Stimulated activated CD8-positive, alpha-beta memory T cell treated with anti-CD3 and anti-CD28 coated beads, Interleukin-4, amount 100 ng/mL, for 24 hours (primary cell): ENCODE measurements at places on chromosomes 7 and 10.

DNA sequence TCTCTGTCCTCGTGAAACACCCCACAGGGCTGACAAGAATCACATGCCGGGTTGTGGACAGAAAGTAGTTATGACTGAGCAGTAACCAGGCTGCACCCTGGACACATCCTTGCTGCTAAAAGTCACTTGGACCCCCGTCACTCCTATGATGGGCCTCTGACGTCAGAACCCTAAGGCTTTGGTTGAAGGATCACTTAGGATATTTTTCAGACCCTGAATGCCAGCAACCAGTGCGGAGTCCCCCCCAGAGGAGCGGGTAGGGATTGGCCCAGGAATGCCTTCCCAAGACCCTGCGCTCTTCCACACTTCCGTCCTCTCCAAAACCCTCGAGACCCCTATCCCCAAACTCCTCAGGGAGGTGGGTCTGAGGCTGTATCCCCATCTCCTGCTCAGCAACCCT is 52.1 kb downstream of the CFAP46 start:
- no peak for DNase-seq

- no peak for DNase-seq
These were observed 77.7 kb downstream of the WDFY4 start for GRCh38 chr10:48762064-48763042.

GRCh38 chr7:74475243-74475986 is 21.7 kb downstream of the GTF2IRD1 start:
- DNase-seq, result no peak

DNA sequence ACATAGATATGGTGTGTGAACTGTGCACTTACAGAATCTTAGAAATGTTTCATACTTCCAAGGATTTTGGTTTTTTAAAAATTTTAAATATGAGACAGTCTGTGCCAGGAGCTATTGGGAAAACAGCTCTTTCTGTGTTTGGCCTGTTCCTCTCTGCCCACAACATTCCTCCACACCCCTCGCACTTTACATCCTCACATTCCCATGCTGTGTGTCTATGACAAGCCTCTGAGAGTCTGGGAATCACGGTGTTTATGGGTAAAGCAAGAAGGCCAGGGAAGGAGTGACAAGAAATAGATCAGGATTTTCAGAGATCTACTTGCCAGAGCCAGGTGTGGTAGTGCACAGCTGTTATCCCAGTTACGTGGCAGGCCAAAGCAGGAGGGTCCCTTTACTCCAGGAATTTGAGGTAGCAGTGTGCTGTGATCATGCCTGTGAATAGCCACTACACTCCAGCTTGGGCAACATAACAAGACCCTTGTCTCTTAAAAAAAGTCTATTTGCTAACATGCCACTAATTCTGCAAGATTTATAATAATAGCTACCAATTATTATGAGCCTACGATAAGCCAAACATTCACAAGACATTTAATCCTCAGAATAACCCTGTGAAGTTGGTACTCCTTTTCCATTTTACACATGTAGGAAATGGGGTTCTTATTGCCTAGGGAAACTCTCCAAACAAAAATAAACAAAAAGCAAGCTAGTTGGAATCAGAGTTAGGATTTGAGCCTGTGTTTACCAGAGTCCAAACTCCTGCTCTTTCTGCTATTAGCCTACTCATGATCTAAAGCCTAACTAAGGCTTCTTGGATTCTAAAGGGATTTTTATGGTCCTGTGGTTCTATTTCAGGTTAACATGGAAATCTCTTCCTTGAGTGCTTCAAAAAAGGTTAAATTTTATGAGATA is 168.3 kb upstream of the SP8 start:
- DNase-seq, result no peak

- DNase-seq, result no peak
These were observed 138.5 kb downstream of the PLXNA4 start for GRCh38 chr7:132437730-132438129.

DNA sequence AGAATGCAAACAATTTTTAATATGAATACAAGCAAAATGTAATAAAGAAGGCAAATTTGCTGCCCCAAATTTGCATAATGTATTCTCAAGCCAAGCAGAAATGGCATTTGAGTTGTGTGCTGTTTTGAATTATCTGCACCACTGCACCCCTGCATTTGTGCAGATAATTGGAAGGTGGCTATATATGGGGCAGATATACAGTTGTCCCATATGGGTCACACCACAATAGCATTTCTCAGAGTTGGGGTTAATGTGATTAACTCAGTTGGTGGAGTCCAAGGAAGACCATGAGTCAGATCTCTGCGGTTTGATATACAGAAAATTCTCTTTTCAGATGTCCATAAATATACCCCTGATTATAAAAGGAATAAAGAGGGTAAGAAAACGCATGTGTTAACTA is 68.9 kb upstream of the EXOC4 start:
- no peak for DNase-seq

- DNase-seq, result no peak
These were observed 42.2 kb upstream of the PDGFA start for GRCh38 chr7:561631-562373.

DNA sequence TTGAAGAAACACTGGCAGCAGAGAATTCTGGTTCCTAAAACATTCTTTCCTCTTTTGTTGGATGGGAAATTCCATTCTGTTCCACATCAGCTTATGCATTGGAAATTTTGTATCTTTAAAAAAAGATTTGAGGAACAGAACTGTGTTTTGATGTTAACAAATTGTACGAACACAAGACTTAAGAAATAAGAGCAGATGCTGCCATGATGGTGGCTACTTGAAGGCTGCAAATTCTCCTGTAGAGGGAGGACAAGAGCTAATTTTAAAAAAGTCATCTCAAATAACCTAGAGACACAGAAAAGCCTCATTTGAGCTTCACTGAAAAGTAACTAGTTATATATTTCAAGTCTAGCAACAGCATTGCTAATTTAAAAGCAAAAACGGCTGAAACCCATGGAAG is 29.8 kb downstream of the NDUFB2 start:
- DNase-seq, result no peak

GRCh38 chr10:118266098-118266748 is 75.9 kb downstream of the FAM204A start:
- no peak for DNase-seq

DNA sequence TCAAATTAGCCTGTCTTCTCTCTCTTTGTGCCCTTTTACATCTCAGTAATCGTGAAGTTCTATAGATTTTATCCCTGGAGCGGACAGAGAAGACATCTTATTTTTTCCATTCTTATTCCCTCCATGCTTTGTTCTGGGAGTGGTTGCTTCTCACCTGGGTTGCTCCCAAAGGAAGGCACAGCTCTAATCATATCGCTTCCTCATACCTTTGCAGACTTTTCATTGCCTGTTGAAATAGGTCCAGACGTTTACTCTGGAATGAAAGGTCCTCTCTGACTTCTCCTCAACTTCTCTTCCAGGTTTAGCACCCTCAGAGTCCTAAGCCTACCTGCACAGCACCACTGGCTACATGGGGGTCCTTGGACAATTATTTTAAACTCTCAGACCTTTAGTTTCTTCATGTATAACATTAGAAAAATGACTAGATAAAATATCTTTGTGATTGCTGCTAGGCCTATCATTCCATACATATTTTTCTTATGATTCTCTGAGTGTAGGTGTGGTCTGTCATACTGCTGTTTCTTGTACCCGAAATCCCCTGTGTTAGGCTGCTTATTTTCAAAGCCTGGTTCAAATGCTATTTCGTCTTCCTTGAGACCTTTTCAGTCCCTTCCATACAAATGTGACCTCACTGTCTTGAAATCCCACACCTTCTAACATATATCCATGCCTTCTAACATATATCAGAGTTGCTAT is 418.1 kb downstream of the GFRA1 start:
- DNase-seq, result no peak
